ENCODE measurements at places on chromosomes 12 and 14. TPM values are rescaled to one million over a fixed set of nuclear protein-coding genes. Genes with fewer than 3 reads are reported as not detected.

- peaks cover 7% of the 10 kb centered on the region for H3K4me1 ChIP-seq
- no peak overlapping the region for H3K27ac ChIP-seq
- no peak overlapping the region for H3K4me3 ChIP-seq
- no peaks in the 10 kb centered on the region for H3K36me3 ChIP-seq
Measured at GRCh38 chr12:65615118-65615517, 209.2 kb upstream of the HMGA2 start.

DNA sequence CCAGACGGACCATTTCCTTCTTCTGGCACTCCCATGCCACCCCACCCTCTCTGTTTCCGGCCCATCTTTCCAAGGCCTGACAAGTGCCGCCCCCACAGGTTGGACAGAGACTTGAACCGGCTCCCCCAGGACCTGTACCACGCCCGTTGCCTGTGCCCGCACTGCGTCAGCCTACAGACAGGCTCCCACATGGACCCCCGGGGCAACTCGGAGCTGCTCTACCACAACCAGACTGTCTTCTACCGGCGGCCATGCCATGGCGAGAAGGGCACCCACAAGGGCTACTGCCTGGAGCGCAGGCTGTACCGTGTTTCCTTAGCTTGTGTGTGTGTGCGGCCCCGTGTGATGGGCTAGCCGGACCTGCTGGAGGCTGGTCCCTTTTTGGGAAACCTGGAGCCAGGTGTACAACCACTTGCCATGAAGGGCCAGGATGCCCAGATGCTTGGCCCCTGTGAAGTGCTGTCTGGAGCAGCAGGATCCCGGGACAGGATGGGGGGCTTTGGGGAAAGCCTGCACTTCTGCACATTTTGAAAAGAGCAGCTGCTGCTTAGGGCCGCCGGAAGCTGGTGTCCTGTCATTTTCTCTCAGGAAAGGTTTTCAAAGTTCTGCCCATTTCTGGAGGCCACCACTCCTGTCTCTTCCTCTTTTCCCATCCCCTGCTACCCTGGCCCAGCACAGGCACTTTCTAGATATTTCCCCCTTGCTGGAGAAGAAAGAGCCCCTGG is 1.2 kb upstream of the CMTM5 start:
- H3K27me3 ChIP-seq, result peaks cover 46% of the 10 kb centered on the region
- H3K36me3 ChIP-seq, result no peaks in the 10 kb centered on the region
- H3K27ac ChIP-seq, result no peak overlapping the region
- DNase-seq, result no peak

Gene DCAF4
- total RNA-seq, result 39.4 TPM

Gene POTEM
- total RNA-seq, result not detected

All from MCF 10A (cell line).